ENCODE measurements at places on chromosomes 2 and 18.

- no peak for DNase-seq
These were observed 383.7 kb downstream of the SOCS6 start for GRCh38 chr18:70672581-70672980.

GRCh38 chr2:31762085-31762484 lies 181.3 kb upstream of the SRD5A2 start:
- no peak for DNase-seq

DNA sequence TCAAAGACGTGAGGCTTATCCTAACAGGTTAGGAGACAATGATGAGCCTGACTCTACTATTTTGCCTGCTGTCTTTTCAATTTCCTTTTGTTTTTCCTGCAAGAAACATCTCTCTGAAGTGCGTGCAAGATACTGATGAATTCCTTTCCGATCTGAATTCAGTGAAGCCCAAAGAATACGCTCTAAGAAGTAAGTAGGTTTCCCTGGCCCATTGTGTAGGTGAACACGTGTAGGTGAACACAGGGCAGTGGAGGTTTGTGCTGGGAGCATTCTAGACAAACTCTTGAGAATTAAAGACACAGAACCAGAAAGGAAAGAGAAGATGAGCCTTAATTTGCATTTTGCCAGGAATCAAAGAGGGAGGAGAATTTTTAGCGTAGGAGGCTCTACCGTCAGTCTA lies 132.0 kb downstream of the ZNF532 start:
- DNase-seq, result no peak

GRCh38 chr2:9975805-9976447 lies 24.4 kb downstream of the GRHL1 start:
- peak; percentile 18 for DNase-seq

- no peak for DNase-seq
These were observed 61.2 kb downstream of the ATOH8 start for GRCh38 chr2:85814802-85815550.

- DNase-seq, result no peak
These were observed 1108.7 kb upstream of the TMEFF2 start for GRCh38 chr2:193303464-193303863.

GRCh38 chr2:49901202-49902065 lies 747.1 kb upstream of the FSHR start:
- DNase-seq, result no peak

DNA sequence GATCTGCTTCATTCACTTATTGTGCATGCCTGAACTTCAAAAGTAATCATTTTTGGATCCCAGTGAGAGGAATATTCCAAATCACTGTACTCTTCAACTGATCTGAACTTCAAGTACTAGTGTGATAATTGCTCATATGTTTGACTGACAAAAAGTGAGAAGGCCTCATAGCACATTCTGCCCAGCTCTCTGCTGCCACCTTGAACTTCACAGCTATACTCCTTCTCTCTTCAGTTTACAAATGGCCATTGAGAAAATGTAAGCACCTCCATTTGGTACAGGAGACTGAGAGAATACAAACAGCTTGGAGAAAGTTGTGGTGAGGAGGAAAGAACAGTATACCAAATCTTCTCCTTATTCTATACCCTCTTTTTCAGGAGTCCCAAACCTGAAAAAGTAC lies 946.0 kb upstream of the CHAC2 start:
- DNase-seq, result no peak

DNA sequence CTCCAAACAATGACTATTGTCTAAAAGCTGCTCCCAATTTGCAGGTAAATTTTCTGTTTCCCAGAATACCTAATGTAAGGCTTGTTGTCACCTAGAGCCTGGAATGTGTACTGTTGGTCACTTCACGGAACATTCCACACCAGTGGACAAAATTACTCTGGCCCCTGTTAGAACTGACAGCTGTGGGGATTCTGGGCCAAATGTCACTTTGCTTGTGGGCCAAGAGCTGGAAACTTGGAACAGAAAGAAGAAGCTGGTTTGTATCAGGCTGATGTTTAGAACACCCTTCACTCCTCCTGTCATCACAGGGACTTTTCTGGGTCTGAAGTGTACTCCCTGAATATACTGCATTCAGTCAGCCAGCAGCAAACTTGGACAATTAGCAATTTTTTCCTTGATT lies 495.6 kb upstream of the SYT4 start:
- no peak for DNase-seq

GRCh38 chr2:68287580-68288441 lies 31.9 kb downstream of the CNRIP1 start:
- no peak for DNase-seq

DNA sequence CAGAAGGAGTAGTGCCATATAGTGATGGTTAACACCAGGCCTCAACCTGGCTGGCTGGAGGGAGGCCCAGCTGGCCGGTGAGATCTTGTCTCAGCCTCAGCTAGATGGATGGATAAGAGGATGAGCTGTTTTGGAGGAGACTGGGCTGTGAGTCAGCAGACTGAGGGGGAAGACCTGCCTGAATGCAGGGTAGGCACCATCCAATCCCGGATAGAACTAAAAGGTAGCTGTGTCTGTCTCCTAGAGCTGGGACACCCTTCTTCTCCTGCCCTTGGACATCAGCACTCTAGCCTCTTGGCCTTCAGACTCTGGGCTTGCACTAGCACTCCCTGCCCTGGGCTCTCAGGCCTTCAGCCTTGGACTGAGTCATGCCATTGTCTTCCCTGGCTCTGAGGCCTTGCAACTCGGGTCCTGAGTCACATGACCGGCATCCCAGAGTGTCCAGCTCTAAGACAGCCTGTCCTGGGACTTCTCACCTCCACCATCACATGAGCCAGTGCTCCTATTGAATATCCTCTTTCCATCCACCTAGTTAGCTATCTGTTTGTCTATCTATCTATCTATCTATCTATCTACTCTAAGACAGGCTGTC lies 131.3 kb downstream of the TPO start:
- DNase-seq, result no peak

DNA sequence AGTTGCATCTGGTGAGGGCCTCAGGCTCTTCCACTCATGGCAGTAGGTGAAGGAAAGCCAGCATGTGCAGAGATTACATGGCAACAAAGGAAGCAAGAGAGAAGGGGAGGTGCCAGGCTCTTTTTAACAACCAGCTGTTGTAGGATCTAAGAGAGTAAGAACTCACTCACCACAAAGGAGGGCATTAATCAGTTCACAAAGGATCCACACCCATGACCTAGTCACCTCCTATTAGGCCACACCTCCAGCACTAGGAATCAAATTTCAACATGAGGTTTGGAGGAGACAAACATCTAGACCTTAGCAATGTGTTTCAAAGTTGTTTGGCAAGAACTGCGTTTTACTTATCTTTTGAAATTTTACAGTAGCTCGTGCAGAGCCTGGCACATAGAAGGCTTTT lies 20.5 kb upstream of the REG3A start:
- no peak for DNase-seq
